Cortex of kidney (tissue), 1 donor: ENCODE measurements at places on chromosomes 16 and 17.

GRCh38 chr17:50953831-50954601 lies 87.9 kb upstream of the TOB1 start:
- no peak for DNase-seq

DNA sequence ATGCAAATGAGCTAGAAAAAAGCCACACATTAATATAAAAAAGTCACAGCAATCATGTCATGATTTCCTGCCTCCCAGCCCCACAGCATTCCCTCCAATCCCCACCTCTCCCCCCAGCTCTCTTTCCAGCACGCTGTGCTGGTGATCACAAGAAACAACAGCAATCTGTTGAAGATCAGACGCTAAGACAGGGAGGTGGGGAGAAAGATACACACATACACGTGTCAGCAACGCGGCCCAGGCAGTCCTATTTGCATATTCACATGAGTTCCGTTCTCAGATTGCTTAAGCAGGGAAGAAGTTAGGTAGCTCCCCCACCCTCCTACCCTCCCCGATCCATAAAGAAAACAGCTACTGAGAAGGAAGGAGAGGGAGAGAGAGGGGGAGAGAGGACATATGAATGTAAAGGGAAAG lies 405.5 kb upstream of the PSMD7 start:
- DNase-seq, result no peak

DNA sequence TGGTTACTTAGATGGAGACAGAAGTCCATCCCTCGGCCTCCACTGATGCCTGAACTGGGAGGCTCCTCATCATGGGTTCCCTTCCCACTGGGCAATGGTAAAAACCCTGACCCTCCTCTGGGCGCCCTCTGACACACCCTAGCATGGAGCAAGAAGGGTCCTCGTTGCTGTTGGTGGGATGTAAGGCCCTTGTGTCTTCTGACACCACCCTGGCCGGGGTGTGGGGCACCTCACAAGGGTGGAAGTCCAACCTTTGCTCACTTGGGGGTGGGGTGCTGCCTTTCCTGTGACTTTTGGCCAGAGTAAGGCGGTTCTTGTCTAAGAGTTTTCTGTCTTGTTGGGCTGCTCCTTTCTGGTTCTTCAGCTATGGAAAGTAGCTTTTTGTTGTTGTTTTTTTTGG lies 28.7 kb downstream of the MPRIP start:
- no peak for DNase-seq

DNA sequence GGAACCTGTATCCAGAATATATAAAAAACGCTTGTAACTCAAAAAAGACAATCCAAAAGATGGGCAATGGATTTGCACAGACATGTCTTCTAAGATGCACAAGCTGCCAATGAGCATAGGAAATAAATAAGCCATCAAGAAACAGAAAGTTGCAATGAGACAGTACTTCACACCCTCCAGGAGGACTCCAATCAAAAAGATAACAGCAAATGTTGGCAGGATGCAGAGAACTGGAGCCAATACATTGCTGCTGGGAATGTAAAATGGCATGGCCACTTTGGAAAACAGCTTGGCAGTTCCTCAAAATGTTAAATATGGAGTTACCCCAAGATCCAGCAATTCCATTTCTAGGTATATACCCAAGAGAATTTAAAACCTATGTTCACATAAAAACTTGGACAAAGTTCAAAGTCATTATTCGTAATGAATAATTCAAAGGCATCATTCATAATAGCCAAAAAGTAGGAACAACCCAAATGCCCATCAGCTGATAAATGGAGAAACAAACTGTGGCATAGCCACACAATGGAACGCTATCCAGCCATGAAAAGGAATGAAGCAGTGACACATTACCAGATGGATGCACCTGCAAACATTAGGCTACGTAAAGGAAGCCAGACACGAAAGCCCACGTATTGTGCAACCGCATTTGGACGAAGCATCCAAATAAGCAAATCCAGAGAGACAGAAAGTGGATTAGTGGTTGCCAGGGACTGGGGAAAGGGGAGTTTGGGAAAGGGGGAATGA lies 25.6 kb downstream of the GGA2 start:
- no peak for DNase-seq

GRCh38 chr16:71726476-71727315 lies 2.2 kb upstream of the PHLPP2 start:
- DNase-seq, result no peak

DNA sequence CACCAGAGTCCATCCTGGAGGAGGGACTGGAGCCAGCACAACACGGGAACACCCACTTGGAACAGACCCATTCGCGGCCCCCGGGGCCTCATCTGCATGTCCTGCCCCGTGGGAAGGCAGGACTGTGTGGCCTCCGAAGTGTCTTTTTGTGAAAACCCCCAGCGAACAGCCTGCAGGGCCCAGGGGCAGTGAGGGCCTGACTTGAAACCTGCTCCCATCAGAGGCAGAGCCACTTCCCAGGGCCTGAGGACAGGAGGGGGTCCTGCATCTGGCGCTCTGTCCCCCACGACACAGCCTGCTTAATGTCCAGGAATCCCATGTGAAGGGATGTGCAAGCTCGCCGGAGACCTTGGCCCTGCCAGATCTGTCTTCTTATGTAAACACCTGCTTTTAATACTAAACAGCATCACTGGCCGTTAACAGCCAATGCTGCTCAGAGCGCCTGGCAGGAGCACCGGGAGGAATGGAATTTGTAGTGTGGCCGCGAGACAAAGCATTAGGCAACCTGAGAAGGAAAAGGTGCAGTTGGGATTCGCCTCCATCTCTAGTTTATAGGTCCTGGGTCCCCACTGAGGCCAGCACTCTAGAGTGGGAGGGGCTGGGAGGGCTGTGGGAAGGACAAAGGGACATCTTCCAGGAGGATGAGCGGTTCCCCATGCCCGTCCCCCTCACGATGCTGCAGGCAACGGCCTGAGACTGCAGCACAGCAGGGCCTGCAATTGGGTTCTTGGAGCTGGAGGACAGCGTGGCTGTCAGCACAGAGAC lies 9.6 kb upstream of the EVPL start:
- DNase-seq, result no peak

- no peak for DNase-seq
Observed at GRCh38 chr16:70437582-70438557, 1.0 kb downstream of the ST3GAL2 start.
